ENCODE measurements at places on chromosomes 12 and 14. TPM values are rescaled to one million over a fixed set of nuclear protein-coding genes. Genes with fewer than 3 reads are reported as not detected.

DNA sequence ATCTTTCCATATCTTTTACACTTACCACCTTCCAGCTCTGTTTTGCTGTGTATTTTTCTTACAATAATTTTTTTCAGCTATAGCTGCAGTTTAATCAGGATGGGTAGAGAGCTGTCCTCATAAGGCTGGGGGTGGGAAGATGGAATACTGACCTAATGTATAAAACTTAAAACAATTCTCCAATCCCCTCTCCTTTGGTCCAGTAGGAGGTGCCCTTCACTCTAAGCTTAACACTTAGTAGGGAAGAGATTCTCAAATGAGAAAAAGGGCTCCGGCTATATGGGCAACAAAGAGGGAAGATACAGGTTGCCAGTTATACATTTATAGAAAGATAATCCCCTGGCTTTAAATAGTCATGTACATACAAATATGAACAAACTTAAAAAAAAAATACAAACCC lies 2.8 kb downstream of the ORMDL2 start:
- H3K4me3 ChIP-seq, result no peak overlapping the region
- peak; percentile 22 for DNase-seq
- no peak overlapping the region for H3K27ac ChIP-seq
- H3K4me1 ChIP-seq, result peaks cover 59% of the 10 kb centered on the region

GRCh38 chr12:14774906-14775635 lies 28.2 kb downstream of the WBP11 start:
- H3K27ac ChIP-seq, result peak overlapping the region; percentile 78
- peaks cover 36% of the 10 kb centered on the region for H3K4me1 ChIP-seq
- peak overlapping the region; percentile 79 for H3K4me3 ChIP-seq

- H3K4me3 ChIP-seq, result no peak overlapping the region
- DNase-seq, result no peak
- no peak overlapping the region for H3K27ac ChIP-seq
- H3K27me3 ChIP-seq, result no peaks in the 10 kb centered on the region
- no peaks in the 10 kb centered on the region for H3K36me3 ChIP-seq
Observed at GRCh38 chr12:66836623-66837310, 157.9 kb upstream of the GRIP1 start.

The FLVCR2 gene
- polyA plus RNA-seq, result 10.8 TPM

The NTF3 gene
- polyA plus RNA-seq, result not detected

The ITGB7 gene
- 0.14 TPM for polyA plus RNA-seq

All from HepG2 (cell line).